NCI-H2171 (cell line): ENCODE measurements at places on chromosomes 4 and X.

GRCh38 chrX:118565853-118566252 is 70.2 kb downstream of the DOCK11 start:
- no peak for DNase-seq

- DNase-seq = no peak
Measured at GRCh38 chr4:70586841-70587240, 5.2 kb upstream of the AMBN start.

GRCh38 chr4:88172987-88173386 is 14.5 kb upstream of the ABCG2 start:
- no peak for DNase-seq

GRCh38 chrX:43474321-43474720 is 181.8 kb upstream of the MAOA start:
- DNase-seq = no peak

DNA sequence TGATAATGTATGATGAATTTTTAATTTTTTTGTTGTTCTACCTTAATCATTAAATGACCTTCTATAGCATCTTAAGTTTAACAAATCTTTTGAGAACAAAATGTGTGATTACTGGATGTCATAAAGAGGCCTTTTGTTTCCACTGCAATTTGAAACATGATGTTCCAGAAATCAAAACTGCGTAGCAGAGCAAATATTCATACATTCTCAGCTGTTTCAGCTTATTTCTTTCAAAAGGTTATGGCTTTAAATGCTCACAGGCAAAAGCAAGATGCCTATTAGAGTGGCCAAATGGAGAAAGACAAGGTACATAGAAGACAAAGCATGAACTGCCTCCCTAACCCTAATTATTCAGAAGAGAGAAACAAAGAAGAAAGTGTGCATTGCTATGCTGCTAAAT is 233.0 kb upstream of the SLC7A11 start:
- DNase-seq = no peak
